NAMALWA (cell line): ENCODE measurements at places on chromosomes 1 and 21.

- no peak for DNase-seq
Observed at GRCh38 chr1:37123276-37124115, 89.2 kb upstream of the GRIK3 start.

DNA sequence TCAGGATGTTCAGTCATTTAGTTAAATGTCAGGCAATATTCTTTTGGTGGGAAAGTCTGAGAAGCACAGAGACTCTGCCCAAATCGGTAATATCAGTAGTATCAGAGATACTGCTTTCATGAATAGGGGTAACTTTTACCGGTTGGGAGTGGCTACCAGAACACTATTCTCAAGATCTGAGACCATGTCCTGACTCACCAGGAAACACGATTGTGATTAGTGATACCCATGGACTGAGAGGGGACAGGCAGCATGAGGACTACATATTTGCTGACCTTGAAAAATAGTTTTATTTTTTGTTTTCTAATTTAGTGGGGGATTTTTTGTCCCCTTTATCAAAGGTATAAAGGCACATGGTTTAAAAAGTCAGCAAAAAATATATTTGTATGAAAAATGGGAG lies 76.0 kb upstream of the NEK2 start:
- DNase-seq, result no peak

DNA sequence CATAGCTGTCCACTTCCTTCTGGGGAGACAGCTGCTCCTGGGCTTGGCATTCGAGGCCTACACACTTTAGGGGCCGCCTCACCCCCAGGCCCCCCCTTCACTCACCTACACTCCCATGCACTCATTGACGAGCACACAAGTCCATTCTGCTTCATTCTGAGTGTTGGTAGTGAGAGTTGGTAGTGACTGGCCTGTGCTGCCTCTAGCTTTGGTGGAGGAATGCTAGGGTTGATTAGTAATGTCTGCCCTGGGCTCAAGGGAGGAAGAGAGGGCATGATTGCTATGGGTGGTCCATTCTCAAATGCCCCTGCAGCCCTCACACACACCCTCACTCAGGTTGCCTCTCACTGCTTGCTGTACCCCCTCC lies 30.4 kb downstream of the TRIM11 start:
- DNase-seq, result peak; percentile 33

DNA sequence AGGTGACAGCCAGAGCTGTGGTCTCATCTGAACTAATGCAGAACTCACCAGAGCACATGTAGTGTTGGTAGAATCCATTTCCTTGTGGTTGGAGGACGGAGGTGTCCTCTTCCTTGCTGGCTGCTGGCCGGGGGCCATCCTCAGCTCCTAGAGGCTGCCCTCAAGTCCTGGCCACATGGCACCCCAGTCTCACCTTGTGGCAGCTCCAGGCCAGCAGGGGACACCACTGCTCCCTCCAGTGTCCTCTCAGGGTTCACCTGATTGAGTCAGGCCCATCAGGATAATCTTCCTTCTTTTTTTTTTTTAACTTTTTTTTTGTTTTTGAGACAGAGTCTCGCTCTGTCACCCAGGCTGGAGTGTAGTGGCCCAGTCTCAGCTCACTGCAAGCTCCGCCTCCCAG lies 2.9 kb downstream of the KCNE1 start:
- DNase-seq, result no peak

DNA sequence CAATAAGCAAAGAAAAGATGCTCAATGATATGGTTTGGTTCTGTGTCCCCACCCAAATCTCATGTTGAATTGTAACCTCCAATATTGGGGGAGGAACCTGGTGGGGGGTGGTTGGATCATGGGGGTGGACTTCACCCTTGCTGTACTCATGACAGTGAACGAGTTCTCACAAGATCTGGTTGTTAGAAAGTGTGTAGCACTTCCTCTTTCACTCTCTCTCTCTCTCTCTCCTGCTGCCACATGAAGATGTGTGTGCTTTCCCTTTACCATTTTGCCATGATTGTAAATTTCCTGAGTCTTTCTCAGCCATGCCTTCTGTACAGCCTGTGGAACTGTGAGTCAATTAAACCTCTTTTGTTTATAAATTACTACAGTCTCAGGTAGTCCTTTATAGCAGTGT lies 248.4 kb downstream of the HHIPL2 start:
- peak; percentile 4 for DNase-seq

DNA sequence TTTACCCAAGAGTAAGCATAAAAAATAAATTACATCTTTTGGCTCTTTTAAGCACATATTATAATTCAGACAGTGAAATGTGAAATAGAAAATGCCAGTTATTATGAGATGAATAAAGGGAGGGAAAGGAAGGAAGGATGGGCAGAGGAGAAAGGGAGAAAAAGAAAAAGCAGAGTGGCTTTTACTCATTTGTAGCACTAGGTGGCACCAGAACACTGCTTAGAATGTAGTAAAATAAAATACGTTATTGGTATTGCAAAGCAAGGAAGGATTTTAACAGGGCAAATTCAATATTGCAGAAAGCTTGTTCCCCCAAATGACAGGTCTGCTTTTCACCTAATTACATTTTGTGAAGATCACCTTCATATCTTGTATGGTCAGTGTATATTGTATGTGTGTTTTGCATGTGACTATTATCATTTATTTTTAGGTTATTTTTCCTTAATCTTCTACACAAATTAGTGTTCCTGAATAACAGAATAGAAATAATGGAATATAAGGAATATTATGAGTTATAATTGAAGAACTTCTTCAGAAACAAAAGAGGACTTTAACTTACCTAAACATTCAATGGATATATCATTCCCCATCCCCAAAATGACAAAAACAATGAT lies 9.1 kb upstream of the PCNX2 start:
- peak; percentile 53 for DNase-seq

- no peak for DNase-seq
Observed at GRCh38 chr1:202305168-202305567, 36.6 kb downstream of the UBE2T start.

DNA sequence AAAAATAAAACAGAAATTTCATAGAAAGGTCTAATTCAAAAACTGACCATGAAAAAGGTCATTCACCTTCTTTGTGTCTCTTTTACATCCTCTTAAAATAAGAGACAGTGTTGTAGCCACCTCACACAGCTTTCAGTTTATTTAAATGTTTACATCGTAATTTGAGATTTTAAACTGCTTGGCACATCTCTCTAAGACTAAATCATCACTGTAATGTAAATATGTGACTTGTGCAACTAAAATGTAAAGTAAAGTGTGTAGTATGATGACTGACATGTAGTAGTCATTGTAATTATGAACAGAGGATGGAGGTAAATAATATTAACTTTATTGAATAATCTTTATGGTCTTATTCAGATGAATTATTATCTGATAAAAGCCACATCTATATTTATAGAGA lies 283.9 kb downstream of the KCNT2 start:
- no peak for DNase-seq

GRCh38 chr1:70768216-70768615 lies 279.4 kb downstream of the PTGER3 start:
- no peak for DNase-seq

- no peak for DNase-seq
Observed at GRCh38 chr1:41723786-41724185, 194.9 kb downstream of the HIVEP3 start.

- DNase-seq, result no peak
Observed at GRCh38 chr1:6098303-6099215, 52.9 kb downstream of the KCNAB2 start.

DNA sequence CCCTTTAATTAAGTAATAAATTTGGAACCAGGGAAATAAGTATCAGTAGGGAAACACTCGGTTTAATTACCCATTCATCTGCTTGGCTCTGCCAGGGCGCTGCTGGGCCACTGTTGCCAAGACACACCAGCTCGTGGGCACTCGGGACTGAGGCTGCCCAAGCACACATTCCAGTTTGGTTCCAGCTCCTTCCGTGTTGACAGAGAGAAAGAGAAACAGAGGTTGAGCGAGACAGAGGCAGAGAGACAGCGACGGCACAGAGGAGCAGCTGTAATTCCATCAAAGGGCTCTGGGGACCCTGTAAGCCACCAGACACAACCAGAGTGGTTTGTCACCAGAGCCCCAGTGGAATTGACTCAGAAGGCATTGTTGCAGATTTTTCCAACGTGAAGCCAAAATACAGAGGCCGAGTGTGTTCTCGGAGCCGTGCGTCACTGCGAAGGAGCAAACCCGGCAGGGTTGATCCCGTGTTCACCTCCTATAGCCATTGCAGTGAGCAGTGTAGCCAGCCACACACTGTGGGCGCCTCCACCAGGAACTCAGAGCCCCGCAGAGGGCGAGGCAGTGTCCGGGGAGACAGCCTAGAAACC lies 33.5 kb downstream of the SYF2 start:
- DNase-seq, result no peak

- peak; percentile 60 for DNase-seq
Observed at GRCh38 chr1:180229483-180230415, at the start of gene LHX4. Gene LHX4 (plus strand): TSS chr1:180230264. CDS start chr1:180230530, 266 bp downstream.

GRCh38 chr1:19137158-19137557 lies 72.9 kb downstream of the UBR4 start:
- DNase-seq, result no peak

DNA sequence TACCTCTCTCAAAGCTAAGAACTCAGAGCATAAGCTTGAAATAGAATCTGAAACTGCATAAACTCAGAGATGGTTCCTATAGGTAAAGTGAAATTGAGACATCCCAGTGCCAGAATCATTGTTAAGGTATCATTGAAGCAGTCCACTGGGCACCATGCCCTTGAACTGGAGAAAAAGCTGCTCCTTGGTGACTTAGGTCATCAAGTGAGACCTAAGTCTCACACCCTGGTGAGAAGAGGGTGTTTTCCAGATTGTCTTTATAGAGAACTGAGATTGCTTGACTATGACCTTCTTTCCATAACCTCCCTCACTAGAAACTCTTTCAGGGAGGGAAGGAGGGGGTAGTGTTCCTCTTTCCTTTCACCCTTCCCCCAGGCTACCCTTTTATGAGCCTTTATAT lies 9.4 kb upstream of the ATP6V1G3 start:
- no peak for DNase-seq

- no peak for DNase-seq
Observed at GRCh38 chr21:45179568-45180245, 105.3 kb downstream of the ADARB1 start.

DNA sequence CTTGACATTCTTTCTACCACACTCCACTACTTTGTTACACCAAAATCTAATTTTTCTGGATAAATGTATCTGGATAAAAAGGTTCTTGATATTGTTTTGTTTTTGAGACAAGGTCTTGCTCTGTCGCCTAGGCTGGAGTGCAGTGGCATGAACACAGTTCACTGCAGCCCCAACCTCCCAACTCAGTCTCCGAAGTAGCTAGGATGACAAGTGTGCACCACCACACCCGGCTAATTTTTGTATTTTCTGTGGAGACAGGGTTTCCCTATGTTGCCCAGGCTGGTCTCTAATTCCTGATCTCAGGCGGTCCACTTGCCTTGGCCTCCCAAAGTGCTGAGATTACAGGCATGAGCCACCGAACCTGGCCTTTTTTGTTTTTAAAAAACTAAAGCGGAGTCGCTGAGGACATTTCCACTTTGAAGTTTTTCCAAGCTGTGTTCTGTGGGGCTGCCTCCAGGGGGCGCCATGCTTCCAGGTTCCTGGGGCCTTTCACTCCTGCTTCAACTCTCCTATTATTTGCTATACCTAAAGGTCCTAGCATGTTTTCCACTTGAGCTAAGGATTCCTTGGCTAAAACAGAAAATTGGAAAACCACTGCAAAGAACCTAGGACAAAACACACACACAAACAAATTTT lies 14.1 kb upstream of the NCMAP start:
- no peak for DNase-seq

- peak; percentile 62 for DNase-seq
Observed at GRCh38 chr1:2534687-2535441, 4.8 kb upstream of the HES5 start.

DNA sequence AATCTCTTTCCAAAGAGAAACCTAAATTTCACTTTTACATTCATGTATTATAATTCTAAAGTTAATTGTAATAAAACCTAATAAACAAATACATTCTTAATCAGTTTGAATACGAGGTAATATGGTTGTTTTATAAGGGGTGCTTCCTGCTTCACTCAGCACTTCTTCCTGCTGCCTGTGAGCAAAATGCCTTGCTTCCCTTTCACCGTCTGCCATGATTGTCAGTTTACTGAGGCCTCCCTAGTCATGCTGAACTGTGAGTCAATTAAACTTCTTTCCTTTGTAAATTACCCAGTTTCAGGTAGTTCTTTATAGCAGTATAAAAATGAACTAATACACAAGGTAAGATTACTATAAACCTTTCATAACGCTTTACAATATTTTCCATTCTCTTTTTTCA lies 491.1 kb upstream of the LRRC7 start:
- DNase-seq, result no peak

DNA sequence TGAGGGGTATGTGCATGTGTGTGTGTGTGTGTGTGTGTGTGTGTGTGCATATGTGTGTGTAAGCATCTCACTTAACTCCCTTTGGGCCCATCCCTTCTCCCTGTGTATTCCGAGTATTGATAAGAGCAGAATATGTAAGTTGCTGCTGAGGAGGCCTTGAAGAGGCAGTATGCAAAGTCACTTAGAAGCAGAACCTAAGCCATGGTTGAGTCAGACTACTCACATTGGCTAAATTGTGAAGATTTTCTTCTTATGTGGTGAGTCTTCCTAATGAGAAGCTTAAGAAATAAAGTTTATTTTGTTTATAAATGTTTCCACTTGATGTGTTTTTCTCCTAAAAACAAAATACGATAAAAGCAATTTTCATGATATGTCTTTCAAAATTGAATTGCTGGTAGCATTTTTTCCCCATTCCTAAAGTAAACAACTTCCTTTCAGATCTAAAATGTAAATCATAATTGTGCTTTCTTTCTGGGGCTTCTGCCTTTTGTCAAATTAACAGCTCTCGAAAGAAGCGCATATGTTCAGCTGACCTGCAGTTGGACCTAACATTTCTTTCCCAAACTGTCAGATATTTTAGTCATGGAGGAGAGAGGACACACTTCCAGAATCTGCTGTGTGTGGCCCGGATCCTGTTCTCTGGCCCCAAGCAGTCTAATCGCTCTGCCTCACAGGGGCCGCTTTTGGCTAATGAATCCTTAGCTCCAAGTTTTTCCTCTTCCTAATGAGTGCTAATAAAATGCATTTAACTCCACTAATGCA lies 284.0 kb downstream of the DUSP10 start:
- no peak for DNase-seq

- no peak for DNase-seq
Observed at GRCh38 chr1:210700511-210700910, 371.8 kb downstream of the HHAT start.

- DNase-seq, result no peak
Observed at GRCh38 chr1:183873642-183874041, 68.7 kb downstream of the RGL1 start.

GRCh38 chr1:26317612-26318337 lies at the start of gene CD52:
Gene CD52 (plus strand): TSS chr1:26317958. CDS start chr1:26318018, 60 bp downstream.
- DNase-seq, result peak; percentile 70

DNA sequence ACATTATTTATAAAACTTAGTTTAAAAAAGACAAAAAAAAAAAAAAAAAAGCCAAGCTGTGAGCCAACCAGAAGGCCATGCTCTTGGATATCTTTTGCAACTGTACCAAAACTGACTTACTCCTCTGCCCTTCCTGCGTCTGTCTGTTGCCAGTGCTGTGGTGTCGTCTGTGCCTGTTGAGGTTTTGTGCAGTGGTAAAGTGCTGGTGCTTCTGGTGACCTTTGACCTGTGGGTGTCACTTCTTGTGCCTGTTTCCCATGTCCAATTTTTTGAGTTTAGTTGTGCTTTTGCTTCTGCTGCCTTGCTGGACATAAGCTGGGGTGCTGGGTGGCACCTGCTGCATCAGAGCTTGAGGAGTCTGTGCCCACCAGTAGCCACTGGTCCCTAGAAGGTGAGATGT lies 41.4 kb downstream of the RNF187 start:
- no peak for DNase-seq

GRCh38 chr21:45560106-45561021 lies 18.1 kb upstream of the SLC19A1 start:
- DNase-seq, result no peak
